ENCODE measurements at places on chromosomes 3 and 15.

- no peak for DNase-seq
Measured at GRCh38 chr3:98761643-98762229, 1.4 kb upstream of the ST3GAL6 start.

DNA sequence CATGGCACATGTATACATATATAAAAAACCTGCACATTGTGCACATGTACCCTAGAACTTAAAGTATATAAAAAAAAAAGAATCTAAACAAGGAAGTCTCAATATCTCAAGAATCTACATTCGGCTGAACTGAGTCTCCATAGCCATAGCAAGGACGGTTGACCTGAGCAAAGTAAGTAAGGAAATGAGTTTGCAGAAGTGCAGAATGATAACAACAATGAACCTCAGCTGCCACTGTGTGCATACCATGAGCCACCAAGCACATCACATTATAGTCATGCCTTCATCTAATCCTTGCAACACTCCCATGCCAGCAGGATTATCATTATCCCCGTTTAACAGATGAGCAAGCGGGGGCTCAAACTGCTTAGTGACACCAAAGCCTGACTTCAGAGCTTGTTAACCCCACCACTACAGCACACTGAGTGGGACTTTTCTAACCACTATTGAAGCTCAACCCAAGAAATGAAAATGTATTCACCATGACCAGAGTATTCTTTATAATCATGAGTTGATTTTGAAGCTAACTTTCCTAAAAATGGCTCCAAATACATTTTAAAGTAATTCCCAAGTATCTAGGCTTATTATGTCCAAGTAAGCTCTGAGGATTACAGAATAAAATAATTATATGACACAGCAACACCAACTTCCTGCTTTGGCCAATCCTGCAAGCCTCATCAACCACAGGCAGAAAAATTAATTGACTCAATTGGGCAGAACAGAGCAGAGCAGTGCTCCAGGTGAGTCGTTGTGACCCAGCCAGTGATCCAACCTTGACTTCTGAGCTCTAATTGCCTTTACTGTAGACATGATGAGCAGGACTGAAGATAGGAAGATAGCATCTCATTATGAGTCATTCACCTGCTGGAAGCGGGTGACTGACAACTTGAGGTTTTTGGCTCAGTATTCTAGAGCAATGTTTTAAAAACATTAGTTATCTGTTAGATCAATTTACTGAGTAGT, 47.3 kb upstream of the IL12A start:
- peak; percentile 76 for DNase-seq

GRCh38 chr3:142270407-142270806, 45.0 kb upstream of the GK5 start:
- DNase-seq, result no peak

DNA sequence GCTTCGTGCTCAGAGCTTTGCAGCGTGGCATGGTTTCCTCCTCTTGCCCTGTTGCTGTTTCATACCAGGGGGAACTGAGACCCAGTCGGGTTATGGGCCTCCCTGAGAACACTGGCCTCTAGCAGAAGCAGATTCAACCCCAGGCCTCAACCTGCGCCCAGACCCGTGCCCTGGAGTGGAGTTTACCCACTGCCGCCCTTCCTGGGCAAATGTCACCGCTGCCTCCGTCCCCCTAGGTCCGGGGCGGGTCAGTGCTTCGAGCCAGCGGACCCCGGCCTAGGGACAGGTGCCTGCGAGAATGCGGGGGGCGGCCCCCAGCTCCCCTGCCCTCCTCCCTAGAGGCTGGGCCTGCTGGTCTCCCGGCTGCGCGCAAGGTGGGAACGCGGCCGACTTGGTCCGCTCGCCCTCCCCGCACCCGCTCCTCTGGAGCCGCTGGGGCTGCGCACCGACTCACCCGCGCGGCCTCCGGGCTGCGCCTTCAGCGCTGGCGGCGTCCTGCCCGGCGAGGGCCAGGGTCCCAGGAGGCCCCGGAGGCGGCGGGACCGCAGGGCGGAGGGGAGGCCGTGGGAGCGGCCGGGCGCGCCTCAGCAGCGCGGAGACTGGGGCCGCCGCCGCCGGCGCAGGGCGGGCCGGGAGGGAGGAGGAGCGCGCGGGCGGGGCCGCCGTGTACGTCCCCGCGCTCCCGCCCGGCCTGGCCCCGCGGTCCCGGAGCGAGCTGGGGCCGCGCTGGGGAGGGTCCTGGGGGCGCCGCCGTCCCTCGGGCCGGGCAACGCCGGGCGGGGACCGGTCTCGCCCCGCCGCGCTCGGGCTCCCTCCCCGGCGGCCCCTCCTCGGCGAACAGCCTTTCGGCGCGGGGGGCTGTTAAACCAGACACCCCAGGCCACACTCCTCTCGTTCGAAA, at the start of gene PIGZ:
PIGZ (minus strand) TSS at position 601 of the 901 bp plus-strand sequence. CDS start 16,802 bp downstream, outside the sequence.
- DNase-seq, result peak; percentile 69

- DNase-seq, result peak; percentile 68
Measured at GRCh38 chr3:42803414-42804105, 730 bp downstream of the HIGD1A start.

DNA sequence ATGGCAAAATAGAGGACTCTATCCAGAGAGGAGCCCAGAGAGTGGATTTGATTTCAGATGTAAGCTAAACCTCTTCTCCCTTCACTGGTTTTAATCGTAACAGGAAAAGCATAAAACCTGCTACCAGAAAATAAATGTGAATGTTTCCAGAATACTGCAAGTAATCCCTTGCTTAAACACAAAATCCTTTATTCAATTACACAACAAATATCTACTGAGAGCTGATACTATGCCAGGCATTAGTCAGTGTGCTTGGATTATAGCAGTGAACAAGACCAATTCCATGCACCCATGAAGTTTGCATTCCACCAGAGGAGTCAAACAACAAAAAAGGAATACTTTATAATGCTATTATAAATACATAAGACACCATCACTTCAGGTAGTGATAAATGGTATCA, 15.1 kb downstream of the AVEN start:
- DNase-seq, result no peak

DNA sequence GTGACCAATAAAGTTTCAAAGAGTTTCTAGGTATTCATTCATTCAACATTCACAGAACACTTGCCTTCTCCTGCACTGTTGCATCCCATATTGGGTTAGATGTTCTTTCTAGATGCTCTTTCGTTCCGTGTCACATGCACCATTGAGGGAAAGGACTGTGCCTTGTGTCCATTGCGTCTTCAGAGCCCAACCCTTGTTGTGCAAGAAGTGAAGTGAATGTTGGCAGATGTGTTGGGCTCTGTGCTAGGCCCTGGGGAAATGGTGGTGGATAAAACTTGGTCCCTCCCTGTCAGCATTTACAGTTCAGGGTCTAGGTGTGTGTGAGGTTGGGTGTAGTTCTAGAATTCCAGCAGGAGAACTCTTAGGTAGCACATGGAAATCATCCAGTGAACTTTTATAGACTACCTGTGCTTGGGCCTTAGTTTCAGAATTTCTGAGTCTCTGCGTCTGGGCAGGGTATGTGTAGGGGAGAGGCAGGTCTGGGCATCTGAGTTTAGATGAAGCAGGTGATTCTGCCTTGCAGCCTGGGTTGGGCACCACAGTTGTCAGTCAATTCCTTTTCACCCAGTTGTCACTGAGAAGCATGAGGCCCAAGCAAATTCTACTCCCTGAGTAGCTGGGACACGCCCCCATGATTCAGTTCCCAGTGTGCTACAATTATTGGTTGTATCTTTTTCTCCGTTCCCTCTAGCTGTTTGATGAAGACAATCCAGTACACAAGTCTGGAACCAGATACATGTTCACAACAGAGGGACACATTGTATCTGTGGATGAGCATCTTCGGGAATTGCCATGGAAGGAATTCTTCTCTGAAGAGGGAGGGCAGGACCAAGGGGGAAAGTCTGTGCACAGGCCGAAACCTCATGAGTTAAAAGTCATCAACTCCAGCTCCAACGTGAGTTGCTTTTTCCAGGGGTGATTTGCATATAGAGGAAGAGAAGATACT, 25.4 kb downstream of the EDEM1 start:
- no peak for DNase-seq

- no peak for DNase-seq
Measured at GRCh38 chr3:72595927-72596610, 252.2 kb downstream of the SHQ1 start.

DNA sequence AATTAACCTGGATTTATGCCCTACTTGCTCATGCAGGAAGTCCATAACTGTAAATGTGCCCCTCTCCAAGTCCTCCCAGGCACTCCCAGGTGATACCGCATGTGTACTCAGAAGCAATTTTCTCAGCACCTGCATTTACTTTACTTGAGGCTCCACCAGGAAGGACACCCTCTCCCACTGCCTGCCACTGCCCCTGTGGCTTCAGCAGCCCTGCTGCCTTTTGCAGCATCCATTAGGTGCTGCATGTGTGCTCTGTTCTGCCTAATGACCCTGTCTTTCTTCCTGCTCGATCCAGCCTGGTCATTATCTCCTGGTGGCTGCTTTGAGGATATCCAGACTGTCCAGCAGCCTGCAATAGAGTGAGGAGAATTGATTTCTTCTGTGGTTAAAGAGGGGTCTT, 107.6 kb upstream of the SEMA6D start:
- peak; percentile 91 for DNase-seq

- no peak for DNase-seq
Measured at GRCh38 chr3:15983232-15983631, 185.5 kb upstream of the ANKRD28 start.

DNA sequence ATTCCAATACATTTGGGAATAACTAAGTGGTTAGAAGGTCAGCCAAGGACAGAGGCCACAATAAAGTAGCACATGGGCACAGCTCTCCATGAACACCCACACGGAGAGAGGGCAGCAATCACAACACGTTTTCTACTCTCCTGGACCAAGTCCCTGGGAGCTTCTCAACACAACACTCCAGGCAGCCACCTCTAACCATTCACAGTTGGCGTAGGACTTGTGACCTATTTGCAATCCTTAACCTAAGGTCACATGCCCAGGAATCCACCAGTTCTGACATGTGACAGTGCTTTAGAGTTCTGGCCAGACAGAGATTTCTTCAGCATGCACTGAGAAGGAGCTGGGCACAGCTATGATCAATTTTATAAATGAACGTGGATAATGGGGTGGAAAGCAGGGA, 280.8 kb downstream of the SHQ1 start:
- no peak for DNase-seq

GRCh38 chr3:177764933-177765332, 567.7 kb upstream of the TBL1XR1 start:
- no peak for DNase-seq

- peak; percentile 92 for DNase-seq
Measured at GRCh38 chr15:68553994-68554720, 24.6 kb upstream of the CORO2B start.

DNA sequence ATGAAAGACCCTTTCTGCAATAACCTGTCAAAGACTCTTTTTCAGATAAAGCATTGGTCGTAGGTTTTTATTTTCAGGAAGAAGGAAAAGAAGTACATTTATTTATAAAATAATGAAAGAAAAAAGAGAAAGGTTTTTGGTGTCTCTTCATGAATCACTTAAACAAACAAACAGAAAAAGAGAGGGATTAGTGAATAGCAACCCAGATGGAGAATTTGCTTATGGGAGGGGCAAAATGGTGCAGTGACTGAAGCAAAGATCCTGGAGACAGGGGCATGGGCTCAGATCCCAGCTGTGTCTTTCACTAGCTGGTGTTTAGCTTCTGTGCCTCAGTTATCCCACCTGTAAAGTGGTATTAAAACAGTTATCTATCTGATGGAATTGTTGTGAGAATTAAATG, 78.6 kb upstream of the PFN2 start:
- peak; percentile 38 for DNase-seq

DNA sequence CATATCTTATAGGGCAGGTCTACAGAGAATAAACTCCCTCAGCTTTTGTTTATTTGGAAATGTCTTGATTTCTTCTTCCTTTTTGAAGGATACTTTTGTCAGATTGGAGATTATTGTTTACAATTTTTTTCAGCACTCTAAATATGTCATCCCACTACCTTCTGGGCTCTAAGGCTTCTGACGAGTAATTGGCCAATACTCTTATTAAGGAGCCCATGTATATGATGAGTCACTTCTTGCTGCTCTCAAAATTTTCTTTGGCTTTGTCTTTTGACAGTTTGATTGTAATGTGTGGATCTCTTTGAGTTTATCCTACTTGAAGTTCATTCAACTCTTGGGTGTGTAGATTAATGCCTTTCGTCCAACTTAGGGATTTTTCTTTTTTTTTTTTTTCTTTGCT, 28.9 kb upstream of the CD200R1L start:
- DNase-seq, result no peak

GRCh38 chr15:35121611-35122359, 36.7 kb upstream of the NANOGP8 start:
- no peak for DNase-seq

DNA sequence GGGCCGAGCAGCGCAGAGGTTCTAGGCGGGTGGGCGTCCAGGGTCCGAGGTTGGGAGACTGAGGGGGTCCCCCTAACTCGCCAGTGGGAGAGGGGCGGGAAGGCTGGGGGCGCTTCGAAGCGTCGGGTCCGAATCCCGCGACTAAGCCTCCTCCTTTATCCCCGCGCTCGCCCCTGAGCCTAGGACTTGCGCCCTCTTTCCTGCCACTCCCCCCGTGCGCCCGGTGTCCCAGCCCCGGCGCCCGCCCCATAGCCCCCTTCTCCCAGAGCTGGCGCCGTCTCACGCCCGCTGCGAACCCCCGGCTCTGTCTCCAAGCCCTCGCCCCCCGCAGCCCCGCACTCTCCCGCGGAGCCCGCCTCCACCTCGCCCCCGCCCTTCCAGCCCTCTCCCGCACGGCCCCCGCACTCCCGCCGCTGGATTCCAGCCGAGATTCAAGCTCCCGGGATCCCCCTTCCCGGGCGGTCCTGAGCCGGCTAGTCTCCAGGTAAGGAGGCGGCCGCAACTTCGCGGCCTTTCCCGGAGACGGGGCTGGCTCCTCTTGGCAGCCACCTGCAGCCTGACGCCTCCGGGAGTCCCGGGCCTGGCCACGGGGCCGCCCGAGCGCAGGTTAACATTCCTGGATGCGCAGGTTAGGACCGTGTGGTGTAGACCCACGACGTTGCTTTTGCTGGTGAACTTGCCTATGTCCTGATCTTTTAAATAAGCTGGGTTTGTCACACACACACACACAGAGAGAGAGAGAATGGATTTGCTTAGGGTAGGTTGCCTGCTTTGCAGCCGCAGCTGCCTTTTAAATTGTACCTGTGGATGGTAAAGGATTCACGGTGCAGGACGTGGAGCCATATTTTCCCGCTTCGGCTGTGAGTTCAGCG, 563 bp downstream of the PXYLP1 start:
- DNase-seq, result peak; percentile 74

- peak; percentile 35 for DNase-seq
Measured at GRCh38 chr3:58492494-58492905, 604 bp downstream of the KCTD6 start.

DNA sequence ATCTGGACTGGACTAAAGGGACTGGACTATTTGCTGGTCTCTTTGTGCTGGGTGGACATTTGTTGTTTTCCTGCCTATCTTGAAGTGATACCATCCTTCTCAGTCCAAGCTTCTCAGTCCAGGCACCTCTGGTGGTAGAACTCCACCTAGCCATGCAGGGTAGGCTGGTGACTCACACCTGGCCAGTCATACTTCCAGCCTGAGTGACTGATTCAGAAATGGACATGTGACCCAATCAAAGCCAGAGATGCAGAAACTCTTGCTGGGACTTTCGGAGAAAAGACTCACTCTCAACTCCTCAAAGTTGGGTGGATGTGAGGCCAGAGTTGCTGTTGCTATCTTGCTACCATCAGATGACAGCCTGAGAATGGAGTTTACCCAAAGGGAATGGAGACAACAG, 5.6 kb upstream of the ASB14 start:
- DNase-seq, result no peak

GRCh38 chr3:12222775-12223485, 64.2 kb upstream of the TIMP4 start:
- no peak for DNase-seq
